ENCODE measurements at places on chromosomes 16 and 17. TPM values are rescaled to one million over a fixed set of nuclear protein-coding genes. Genes with fewer than 3 reads are reported as not detected.
A peak's percentile ranks its signal among the peaks of the same experiment; 100 is the strongest.

The TEX19 gene
- 2.1 TPM for total RNA-seq

The FOXJ1 gene
- total RNA-seq, result 0.61 TPM

The HYDIN gene
- total RNA-seq, result not detected

The KAT2A gene
- 41.2 TPM for total RNA-seq

DNA sequence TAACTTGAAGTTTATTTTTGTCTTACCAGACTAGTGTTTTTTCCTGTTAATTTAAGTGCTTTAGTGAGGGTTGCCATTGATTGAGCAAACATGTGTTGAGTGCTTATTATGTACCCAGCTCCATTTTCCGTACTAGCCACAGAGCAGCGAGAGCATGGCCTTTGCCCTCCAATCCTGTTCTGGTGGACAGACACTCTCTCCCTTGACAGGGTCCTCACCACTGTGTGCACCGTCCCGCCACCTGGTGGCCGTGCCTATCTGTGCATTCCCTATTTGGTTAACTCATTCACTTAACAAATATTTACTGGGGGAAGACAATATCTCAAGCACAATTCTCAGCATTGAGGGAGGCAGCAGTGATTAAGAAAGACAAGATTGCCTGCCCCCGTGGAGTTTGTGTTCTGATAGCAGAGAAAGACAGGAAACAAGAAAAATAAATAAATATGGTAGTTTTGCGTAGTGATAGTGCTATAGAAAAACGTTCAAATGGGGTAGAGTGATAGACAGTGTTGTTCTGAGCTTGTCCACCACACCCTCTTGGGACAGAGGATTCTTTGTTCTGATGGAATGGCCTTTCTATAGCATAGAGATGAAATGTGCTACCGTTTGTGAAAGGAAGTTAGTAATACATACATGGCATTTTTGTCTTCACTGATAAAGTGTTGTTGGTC lies 13.0 kb downstream of the CDH13 start:
- peak; percentile 42 for DNase-seq

DNA sequence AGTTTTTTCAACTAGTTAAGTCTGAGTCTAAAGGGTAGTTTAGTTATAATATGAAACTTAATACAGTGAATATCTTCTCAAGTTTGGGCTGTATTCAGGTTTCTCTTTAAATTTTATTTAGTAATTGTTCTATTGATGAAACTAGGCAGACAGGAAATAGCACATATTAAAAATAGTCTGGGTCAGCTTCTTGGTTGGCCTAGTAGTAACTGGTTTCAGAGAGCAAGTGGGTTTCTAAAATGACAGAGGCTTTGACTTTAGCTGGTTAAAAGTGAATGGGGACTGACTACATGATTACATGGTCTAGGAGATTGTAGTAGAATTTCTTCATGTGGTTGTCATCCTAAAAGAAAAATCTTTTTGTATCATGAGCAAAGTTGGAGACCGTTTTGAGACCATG lies 46.8 kb downstream of the OMG start:
- no peak for DNase-seq

DNA sequence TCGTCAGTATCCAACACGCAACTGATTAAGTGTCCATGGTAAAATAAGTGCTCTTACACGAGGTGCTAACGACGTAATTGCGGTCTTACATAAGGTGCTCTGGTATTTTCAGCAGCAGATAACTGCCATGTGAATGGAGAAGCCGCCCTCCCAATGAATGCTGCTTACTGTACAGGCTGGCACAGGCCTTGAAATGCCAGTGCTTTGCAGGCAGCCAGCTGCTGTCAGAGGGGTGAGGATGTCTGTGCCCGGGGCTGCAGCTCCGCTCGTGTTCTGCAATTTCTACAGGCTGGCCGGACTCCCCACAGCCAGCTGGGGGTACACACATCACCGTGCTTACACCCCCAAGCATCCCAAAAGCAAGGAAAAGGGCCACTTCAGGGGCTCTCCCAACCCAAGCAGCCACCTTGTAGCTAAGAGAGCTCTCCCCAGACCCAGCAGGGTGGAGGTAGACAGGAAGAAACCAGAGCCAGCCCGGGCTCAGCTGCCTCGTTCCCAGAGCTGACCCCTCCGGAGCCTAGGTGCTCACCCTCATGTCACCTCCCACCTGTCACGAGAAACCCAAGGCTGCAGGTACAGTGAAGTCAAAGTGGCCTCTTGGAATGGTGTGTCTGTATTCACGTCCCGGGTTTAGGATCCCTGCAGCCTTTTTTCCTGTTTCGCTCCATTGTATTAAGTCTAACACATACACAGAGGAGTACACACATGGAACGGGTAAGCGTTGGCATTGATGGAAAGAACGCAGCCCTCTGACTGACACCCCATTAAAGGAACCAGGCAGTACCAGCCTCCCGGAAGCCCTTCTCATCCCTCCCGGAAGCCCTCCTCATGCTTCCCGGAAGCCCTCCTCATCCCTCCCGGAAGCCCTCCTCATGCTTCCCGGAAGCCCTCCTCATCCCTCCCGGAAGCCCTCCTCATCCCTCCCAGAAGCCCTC lies 27.2 kb upstream of the RPH3AL start:
- DNase-seq, result no peak

DNA sequence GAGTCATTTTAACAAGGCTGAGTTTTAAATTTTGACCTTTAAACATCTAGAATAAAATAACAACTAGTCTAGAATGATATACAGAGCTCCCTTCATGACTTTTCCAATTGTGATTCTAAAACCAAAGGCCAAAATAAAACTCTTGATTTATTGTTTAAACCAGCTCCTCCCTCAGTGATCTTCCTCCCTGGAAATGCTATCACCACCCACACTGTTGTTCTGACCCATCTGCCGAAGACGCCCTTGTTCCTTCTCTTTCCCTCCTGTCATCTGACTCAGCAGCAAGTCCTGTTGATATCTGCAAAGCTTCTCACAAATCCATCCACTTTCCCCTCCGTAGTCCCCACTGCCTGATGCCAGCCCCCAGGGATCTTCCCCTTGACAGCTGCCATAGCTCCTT lies 231.6 kb upstream of the DYNLRB2 start:
- no peak for DNase-seq

- no peak for DNase-seq
Measured at GRCh38 chr17:2253362-2253761, 50.2 kb downstream of the SMG6 start.

DNA sequence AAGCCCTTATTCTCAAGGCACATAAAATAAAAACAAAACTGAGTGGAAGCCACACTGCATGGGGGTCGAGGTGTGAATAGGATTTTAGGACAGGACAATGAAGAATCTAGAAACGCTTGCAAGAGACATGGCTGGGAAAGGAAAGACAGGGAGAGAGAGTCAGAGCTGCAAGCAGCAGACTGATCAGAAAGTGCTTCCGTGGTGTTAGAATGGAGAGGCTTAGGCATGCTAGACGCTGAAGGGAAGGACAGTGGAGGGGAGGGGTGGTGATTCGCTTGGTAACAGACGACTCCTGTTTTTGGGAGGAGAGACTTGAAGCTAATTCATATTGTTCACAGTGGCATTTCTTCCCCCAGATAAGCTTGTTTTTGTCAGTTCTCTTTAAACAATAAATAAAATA lies 173.5 kb downstream of the AIPL1 start:
- no peak for DNase-seq

DNA sequence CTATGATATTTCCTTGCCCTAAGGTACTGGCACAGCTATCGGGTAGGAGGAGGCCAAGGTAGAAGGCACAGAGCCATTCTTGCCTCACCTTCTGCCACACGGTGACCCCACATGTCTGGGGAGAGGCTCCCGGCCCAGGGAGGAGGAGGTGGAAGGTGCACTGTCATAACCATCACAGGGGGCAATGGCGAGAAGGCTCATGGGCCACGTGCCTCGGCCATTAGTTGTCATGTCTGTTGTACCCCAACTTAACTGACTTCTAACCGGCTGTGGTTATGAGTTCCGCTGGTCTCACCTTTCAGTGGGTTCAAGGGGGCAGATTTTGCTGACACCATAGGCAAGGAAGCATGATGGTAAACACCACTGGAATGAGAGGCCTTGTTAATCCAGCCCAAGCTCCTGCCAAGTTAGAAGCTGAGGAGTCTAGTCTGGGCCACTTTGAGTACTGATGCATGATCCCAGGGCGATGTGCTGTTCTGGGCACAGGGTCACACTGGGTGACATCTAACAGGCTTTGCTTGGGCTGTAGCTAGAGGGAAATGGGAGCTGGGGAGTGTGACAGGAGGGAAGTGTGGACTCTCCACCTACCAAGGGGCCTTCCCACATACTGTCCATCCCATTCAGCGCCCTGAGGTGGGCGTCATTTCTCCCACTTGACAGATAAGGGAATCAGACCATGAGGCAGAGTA lies 39.6 kb downstream of the HLF start:
- no peak for DNase-seq

DNA sequence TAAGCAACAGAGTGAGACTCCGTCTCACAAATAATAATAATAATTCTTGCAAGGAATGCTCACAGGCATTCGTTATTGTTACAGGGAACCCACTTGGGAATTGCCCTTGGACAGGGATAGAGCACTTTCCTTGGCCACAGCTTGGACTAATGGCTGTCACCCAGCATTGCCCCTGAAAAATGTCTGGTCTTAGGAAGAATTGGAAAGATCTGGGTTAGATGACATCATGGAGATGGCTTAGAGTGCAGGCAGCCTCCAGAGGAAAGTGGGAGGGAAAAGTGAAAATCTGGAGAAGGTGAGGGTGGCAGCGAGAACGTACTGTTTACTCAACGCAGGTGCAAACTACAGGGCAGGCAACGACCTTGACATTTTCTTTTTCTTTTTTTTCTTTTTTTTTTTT lies 59.3 kb upstream of the MRTFB start:
- no peak for DNase-seq

- no peak for DNase-seq
Measured at GRCh38 chr17:16529906-16530305, 37.9 kb upstream of the LRRC75A start.
